ENCODE measurements at places on chromosomes 1 and 21.

DNA sequence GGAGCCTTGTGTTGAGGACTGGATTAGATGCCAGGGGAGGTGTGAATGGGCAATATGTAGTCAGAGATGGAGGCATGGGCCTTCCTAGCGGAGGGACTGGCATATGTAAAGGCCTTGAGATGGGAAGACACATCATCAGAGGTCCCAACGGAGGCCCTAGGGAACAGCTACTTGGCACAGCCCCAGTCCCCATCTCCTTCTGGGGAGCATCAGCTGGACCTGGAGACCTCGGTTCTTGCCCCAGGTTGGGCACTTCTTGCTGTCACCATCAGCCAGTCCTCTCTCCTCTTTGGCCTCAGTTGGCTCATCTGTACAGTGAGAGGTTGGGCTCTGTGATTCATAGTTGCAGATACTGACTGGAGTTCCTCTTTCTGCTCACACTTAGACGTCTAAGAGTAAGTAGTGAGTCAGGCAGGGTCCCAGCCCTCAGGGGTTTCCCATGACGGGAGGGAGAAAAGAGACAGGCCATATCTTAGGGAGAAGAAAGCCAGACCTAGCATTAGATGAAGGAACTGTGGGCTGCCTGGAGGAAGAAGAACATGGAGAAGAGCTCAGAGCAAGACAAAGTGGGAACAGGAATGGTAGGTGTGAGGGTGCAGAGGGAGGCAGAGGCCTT is 3.4 kb upstream of the MARCKSL1 start:
- no peak for DNase-seq

GRCh38 chr1:225664762-225665161 is 11.8 kb upstream of the ENAH start:
- DNase-seq, result no peak

GRCh38 chr1:227905573-227906487 is 41.9 kb downstream of the WNT9A start:
- no peak for DNase-seq

GRCh38 chr1:55131218-55131617 is 83.9 kb downstream of the USP24 start:
- no peak for DNase-seq

DNA sequence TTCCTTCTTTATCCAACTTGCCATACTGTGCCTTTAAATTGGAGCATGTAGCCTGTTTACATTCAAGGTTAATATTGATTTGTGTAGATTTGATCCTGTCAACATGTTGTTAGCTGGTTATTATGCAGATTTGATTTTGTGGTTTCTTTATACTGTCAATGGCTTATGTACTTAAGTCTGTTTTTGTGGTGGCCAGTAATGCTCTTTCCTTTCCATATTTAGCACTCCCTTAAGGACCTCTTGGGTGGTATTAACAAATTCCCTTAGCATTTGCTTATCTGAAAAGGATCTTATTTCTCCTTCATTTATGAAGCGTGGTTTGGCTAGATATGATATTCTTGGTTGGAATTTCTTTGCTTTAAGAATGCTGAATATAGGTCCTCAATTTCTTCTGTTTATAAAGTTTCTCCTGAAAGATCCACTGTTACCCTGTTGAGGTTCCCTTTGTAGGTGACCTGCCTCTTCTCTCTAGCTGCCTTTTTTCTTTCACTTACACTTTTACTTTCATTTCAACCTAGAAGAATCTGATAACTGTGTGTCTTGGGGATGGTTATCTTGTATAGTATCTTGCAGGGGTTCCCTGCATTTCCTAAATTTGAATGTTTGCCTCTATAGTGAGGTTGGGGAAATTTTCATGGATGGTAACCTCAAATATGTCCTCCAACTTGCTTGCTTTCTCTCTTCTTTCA is 86.9 kb upstream of the NEGR1 start:
- no peak for DNase-seq

- peak; percentile 79 for DNase-seq
Measured at GRCh38 chr1:226763905-226764264, 24.8 kb upstream of the ITPKB start.
